ENCODE measurements at places on chromosomes 5 and 9.

- DNase-seq = no peak
These were observed 45.5 kb upstream of the KIF2A start for GRCh38 chr5:62260513-62260912.

DNA sequence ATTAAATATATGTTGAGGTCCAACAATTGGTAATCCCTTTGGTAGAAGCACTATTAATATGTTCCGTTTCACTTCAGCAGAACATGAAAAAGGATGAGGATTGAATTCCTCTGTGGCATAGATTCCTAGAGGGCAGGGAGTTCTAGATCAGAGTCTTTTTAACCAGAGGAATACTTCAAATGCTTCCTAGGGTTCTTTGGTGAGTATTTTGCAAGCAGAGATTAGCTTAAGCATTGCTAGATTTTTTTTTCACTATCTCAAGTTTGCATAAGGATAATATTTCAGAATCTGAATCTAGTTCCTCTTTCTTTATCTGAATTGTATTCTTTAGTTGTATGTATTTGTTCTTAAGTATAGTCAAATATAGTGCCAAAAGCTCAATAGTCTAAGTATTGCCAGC lies 116.6 kb upstream of the ADAMTSL1 start:
- DNase-seq = no peak

- no peak for DNase-seq
These were observed 17.4 kb upstream of the RARS1 start for GRCh38 chr5:168468836-168469235.

- no peak for DNase-seq
These were observed 7.1 kb downstream of the FBXW5 start for GRCh38 chr9:136937186-136938001.

- no peak for DNase-seq
These were observed 984 bp upstream of the RAD23B start for GRCh38 chr9:107281922-107282667.
